ENCODE measurements at places on chromosomes 2 and 18.

DNA sequence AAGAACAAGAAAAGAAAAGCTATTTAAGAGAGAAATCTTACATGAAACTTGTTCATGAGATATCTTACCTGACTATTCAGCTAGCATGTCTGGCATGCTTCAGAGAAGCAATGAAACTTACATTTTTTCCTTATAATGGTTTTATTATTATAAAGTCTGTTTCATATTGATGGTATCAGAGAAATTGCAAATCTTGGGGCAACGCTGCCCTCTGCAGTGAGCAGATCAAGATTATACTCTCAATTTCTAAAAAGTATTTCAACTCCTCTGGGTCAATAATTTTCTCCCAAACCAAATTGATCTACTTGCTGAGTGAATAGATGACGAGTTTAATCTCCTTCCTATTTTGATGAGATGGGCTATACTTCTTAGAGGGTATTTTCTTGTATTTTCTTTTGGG, 235.6 kb downstream of the NUP35 start:
- no peak for DNase-seq

DNA sequence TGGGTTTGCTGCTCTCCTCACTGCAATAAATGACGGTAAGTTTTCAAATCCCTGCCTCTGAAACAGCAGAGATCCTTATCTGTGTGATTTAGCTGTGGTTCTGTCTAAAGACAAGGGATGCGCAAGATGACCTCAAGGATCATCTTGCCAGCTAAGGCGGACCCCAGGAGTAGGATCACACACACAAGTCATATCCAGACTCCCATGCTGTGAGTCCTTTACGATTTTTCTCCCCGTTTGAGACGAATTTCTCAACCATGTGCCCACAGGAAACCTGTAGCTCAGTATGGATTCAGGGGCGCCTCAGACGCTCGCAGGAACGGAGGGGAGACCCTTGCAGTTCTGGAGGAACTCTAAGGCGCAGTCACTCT, 11.1 kb upstream of the DCTN1 start:
- DNase-seq: no peak

- no peak for DNase-seq
Observed at GRCh38 chr2:205895981-205896655, 189.9 kb downstream of the INO80D start.

- DNase-seq: no peak
Observed at GRCh38 chr18:77102259-77103040, 30.1 kb downstream of the MBP start.

DNA sequence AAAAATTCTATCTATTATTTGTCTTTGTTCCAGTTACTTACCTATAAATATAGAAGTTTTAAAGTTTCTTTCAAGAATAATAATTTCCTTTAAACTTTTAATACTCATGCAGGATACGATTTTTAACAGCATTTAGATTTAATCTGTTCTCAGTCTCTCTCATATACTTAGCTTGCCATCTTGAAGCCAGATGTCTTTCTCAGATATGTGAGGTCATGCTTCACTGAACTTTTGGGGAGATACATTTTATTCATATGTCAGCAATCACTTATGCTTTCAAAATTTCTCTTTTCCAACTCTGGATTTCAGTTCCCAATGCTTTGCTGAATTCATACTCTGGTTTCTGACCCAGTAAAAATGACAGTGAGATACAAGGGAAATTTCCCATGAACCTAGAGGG, 66.5 kb upstream of the CCDC178 start:
- DNase-seq: no peak

DNA sequence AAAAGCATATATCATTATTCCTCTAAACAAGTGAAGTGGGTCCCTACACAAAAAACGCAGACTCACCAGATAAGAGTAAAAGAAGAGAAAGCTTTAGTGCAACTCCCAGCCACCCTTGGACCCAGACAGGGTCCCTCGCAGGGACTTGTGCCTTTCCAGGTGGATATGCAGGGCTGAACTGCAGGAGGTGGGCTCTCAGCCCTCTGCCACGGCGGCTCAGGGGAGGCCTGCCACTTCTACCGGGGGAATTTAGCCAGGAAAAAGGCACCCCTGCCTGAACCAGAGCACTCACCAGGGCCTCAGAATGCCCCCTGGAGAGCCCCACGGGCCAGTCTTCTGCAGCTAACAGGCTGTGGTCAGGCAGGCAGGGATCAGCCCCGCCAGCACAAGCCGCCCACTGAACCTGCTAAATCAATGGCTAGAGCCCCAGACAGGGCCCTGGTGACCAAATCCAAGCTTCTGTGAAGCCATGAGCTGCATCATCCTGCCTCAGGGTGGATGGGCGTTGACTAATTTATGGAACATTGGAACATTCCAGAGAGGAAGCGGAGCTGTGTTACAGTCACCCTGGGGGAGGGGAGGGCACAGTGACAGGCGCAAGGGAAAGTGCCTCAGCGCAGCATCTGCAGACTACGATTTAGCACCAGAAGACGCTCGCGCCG, 209.3 kb downstream of the EIPR1 start:
- DNase-seq: no peak

GRCh38 chr2:110745048-110745447, 12.7 kb downstream of the ACOXL start:
- no peak for DNase-seq

GRCh38 chr2:33602201-33602830, 3.2 kb upstream of the FAM98A start:
- no peak for DNase-seq

- DNase-seq: no peak
Observed at GRCh38 chr2:54259413-54260240, 3.6 kb upstream of the TSPYL6 start.

DNA sequence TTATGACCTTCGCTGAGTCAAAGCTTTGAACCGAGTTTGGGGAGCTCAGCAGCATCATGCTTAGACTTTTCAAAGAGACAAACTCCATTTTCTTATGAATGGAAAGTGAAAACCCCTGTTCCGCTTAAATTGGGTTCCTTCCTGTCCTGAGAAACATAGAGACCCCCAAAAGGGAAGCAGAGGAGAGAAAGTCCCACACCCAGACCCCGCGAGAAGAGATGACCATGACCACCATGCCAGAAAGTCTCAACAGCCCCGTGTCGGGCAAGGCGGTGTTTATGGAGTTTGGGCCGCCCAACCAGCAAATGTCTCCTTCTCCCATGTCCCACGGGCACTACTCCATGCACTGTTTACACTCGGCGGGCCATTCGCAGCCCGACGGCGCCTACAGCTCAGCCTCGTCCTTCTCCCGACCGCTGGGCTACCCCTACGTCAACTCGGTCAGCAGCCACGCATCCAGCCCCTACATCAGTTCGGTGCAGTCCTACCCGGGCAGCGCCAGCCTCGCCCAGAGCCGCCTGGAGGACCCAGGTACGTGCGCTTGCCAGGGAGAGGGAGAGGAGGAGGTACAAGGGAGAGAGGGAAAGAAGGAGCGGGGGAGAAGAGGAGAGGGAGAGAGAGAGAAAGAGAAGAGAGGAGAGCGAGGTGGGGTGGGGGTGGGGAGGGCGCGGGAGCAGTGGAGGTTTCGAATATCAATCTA, at the start of gene DLX1:
DLX1 (plus strand) TSS at position 48 of the 700 bp plus-strand sequence; CDS start at position 219, 171 bp downstream.
- DNase-seq: no peak

DNA sequence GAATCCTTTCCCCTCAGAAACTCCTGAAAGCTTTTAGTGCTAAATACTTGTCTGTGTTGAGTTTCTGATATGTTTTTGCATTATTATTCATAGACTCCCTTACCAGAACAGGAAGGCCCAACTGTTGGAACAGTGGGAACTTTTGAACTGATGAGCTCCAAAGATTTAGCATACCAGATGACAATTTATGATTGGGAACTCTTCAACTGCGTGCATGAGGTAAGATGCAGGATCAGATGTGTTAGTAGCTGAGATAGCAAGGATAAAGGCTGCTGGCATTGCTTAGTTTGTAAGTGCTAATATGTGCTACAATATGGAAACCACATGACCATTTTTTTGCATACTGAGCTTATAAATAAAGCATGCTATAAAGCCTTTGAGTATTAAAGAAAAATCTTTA, 49.2 kb upstream of the MAP3K20 start:
- no peak for DNase-seq

GRCh38 chr2:34241905-34242762, 643.0 kb upstream of the FAM98A start:
- DNase-seq: no peak

DNA sequence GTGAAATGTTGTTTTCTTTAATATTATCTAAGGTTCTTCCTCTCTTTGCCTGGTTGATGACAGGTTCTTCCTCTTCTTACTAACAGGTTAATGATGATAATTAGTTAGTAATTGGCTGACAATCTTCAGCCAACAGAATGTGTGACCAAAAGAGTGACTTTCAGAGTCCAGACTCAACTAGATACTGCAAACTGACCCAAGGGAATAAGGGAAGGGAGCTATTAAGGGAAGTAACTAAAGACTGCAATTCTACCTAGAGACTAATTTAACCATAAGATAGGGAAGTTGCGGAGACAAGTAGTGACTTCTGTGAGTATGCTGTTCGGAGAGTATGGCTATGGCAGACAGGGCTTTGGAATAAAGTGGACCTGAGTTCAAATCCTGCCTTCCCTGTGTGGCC, 127.3 kb upstream of the TACR1 start:
- DNase-seq: no peak

GRCh38 chr2:38533757-38534545, 68.8 kb downstream of the HNRNPLL start:
- DNase-seq: no peak

DNA sequence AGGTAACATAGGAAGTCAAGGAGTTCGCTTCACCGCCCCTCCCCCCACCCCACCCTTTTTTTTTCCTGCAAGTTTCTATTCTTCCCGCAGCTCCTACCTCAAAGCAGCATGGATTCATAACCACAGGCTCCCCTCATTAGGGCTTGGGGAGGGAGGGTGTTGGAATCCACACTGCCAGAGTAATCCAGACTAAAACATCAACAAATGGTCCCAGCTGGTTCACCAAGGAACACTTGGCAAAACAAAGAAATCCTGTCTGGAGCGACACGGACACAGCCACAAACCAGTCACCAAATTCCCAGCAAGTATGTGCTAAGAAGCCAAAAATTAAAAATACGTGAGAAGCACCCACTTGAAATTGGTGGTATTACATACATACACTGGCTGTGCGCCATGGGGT, 106.9 kb upstream of the PPP1CB start:
- DNase-seq: no peak

GRCh38 chr2:236616624-236617023, 47.0 kb downstream of the ACKR3 start:
- no peak for DNase-seq

DNA sequence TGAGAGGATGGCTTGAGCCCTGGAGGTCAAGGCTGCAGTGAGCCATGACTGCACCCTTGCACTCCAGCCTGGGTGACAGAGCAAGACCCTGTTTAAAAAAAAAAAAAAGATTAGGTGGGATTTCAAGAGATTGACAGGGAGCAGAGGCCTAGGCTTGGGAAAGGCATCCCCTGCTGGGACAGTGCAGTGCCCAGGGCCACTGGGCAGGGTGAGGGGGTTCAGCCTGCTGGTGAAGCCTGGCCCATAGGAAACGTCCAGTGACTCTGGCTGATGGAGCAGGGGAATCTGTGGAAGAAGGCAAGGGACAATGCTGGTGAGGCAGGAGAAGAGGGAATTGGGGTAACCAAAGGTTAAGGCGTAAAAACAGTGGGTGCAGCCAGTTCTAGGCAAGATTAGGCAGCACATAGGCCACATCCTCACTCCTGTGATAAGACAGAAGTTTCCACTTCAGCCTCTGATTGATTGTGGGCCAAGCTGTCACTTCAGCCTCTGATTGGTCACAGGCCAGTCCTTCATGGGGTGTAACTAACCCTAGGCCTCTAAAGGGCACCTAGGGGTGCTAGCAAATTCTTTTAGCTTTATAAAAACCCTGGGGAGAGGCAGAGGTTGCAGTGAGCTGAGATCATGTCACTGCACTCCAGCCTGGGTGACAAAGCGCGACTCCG, 128.6 kb downstream of the MSH2 start:
- no peak for DNase-seq

GRCh38 chr2:69965756-69966445, 4.5 kb upstream of the ASPRV1 start:
- no peak for DNase-seq

- no peak for DNase-seq
Observed at GRCh38 chr2:171185941-171186340, 25.2 kb upstream of the TLK1 start.

Measured in NCI-H2107 (cell line).